ENCODE measurements at places on chromosomes 3 and 15.

DNA sequence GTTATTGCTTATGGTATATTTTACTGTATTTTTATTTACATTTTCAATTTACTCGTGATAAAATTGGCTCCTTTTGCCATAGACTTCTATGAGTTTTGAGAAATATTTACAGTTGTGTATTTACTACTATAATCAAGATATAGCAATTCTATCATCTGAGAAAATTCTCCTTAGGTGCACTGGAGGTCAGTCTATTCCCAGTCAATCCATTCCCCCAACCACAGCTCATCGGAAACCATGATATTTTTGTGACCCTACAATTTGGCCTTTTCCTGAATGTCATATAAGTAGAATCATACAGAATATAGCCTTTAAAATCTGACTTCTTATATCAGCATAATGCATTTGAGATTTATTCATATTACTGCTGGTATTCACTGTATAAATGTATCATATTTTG, 114.7 kb upstream of the LRTM1 start:
- DNase-seq, result no peak

GRCh38 chr3:130671545-130672312, 74.9 kb downstream of the PIK3R4 start:
- DNase-seq, result no peak

GRCh38 chr15:28096411-28096669, 2.8 kb downstream of the OCA2 start:
- DNase-seq, result no peak

DNA sequence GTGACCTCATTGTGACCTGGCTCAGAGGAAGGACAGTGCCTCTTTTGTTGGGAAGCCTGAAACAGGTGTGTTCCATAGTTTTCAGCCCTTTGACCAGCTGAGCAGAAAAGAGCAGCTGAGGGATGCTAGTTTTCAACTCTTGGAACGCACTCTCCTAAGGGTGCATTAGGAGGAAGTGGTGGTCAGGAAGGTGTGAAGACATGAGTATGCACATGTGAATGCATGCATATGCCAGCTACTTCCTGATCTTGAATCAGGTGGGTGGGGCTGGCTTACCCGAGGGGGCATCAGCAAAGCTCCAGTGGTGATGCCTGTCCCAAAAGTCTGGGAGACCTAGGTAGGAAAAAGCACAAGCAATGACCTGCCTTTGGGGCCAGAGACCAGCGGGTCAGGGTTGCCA, 23.3 kb upstream of the CEMIP start:
- no peak for DNase-seq

DNA sequence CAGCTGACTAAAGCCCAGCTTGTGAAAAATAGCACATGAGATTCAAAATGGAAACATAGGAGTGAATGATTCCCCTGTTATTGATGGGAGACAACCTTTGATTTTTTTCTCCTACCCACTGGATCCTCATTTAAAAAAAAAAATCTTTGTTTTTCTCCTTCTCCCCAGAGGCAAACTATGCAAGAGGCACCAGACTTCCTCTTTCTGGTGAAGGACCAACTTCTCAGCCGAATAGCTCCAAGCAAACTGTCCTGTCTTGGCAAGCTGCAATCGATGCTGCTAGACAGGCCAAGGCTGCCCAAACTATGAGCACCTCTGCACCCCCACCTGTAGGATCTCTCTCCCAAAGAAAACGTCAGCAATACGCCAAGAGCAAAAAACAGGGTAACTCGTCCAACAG, 2.6 kb downstream of the CACNA1D start:
- DNase-seq, result no peak

DNA sequence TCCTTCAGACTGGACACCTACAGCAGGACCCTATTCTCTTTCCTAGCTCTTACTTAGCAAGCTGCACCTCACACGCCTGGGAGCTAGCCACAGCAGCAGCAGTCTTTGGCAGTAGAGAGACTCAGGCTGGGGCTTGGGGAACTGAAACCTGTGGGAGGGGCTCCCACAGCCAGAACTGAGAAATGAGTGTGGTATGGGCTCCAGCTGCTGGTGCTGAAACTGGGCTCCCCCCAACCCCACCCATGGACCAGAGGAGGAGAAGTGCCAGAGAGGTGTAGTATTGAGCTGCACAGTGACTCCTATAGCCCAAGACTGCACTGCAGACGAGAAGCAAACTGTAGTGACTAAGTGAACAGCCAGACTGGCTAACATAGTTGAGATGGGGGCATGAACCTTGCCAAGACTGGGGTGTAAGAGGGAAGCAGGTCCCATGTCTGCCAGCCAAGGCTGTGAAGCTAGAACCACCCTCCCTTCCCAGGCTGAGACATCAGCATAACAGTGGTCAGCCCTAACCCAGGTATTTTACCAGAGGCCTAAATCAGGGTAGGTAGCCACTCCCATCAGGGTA, 62.5 kb downstream of the MYO5A start:
- DNase-seq, result peak; percentile 70

DNA sequence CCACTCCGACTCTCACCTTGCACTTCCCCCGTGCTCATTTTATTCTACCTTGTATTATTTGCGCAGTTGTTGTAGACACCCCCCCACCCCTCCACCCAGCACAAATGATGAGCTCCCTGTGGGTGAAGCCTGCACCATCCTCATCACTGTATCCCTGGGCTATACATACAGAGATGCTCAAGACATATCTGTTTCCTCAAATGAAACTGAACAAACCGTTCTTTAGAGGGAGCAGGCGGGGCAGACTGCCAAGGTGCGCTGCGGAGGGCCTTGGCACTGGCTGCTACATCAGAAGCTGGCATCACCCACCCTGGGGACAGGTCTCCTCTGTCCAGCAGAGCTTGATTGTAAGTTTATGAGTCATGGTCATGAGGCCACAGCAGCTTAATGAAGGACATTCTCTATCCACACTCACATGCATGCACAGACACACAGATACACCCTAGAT, 29.0 kb downstream of the ADCY5 start:
- no peak for DNase-seq

GRCh38 chr3:195131176-195131575, 139.8 kb downstream of the XXYLT1 start:
- DNase-seq, result no peak
